Stimulated activated CD8-positive, alpha-beta memory T cell treated with anti-CD3 and anti-CD28 coated beads, Interleukin-4, amount 100 ng/mL, for 1 hour (primary cell): ENCODE measurements at places on chromosomes 3 and 15.

DNA sequence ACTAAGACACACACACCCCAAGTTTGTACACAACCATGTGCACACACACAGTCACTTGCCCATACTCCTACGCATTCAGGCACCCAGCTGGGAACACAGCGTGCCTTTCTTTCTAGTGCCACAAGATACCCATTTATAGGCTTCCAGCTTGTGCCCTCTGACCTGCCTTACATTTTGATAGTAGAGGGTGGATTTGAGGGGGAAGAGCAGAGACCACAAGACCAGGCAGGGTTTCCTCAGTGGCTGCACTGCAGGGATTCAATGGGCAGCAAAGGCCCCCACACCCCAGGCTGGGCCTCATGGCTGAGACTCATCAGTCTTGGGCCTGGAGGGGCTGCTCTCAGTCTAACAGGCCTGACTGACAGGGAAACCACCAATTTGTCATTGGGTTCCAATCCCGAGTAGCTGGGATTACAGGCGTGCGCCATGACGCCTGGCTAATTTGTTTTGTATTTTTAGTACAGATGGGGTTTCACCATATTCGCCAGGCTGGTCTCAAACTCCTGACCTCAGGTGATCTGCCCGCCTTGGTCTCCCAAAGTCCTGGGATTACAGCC lies 18.8 kb upstream of the ANKDD1A start:
- no peak for DNase-seq

DNA sequence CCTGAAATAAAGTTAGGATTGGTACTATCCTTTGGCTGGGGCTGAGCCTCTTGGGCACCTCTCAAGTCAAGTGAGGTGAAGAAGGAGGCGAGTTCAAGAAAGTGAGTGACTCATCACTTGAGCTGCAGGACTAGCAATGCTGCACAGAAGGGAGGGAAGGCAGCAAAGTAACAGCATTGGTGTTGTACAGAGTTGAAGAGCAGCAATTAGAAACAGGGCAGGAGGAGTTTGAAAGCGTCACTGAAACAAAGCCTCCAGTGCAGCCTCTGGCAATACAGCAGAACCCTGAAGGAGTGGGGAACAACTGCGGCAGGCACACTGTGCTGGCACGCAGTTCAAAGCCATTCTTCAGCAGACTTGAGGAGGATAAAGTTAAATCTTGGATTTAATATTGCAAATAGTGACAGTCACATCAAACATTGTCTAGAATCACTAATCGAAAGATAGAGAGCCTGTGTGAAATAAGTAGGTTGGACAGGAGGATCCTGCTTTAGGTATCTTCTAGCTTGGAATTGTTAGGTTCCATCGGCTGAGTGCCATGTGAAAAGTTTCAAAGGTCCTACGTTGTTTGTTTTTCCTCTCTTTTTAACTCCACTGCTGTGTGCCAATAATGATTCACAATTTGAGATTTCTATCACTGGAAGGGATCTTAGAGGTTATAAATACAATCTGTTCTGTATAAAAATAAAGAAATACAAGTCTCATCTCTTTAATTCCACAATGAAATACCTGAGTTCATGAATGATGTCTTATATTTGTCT lies 479.8 kb downstream of the NAALADL2 start:
- no peak for DNase-seq

- no peak for DNase-seq
Measured at GRCh38 chr3:169280010-169280585, 383.4 kb downstream of the MECOM start.

GRCh38 chr3:40975711-40976121 lies 223.6 kb upstream of the CTNNB1 start:
- DNase-seq, result no peak

DNA sequence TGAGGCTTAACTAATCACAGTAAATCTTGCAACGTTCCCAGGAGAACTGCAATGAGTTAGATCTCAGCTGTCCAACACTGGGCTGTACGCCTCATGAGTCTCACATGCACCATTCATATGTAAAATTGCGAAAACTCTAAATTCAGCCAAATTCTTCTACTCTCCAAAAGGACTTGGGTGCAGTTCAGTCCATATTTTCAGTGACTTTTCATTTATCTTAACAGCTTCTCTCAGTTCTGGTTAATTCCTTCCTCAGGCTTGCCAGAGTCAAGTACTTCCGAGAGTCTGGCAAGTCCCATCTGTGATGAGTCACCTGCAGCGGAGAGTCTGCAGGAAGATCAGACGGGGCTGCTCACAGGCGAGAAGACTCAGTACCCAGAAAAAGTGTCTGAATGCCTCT lies 11.5 kb downstream of the CCDC80 start:
- DNase-seq, result no peak

- no peak for DNase-seq
Measured at GRCh38 chr3:112121577-112122547, 11.2 kb downstream of the GCSAM start.

GRCh38 chr3:112459750-112460149 lies 39.5 kb downstream of the BTLA start:
- no peak for DNase-seq
